AG10803 (cell line): ENCODE measurements at places on chromosomes 6 and 20.
A peak's percentile ranks its signal among the peaks of the same experiment; 100 is the strongest.

- peak; percentile 99 for DNase-seq
Measured at GRCh38 chr6:73580247-73581149, 59.7 kb upstream of the EEF1A1 start.

- DNase-seq: no peak
Measured at GRCh38 chr6:99811636-99812035, 182.4 kb downstream of the MCHR2 start.

DNA sequence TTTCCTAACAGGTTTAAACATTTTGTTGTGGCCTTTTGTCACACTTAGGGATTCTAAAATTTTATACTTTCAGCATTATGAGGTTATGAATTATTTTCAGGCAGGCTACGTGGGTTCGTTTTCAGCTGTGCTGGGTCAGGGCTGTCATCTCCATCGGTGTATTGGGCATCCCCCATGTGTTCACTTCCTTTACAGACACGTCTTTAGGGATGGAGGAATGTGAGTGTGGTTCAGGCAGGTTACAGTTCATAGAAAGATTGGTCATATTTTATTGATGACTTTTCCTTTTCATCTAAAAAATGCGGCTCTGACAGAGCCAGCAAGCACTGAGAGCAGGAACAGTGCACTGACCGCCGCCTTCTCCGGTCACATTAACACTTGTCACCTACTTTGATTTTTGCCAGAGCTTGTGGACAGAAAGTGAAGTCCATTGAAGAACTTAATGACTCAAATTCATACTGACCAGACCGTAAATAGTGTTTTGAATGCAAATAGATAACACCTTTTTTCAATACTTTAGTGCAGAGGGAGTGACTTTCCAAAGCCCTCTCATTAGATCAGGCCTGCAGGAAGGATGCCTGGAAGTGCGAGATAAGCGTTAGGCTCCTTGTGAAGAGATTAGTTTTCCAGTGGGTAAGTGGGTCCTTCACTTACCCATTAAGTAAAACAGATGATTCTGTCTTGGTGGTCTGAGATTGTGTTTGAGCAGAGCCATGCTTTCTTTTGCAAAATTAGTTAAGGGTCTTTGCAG lies 113.1 kb downstream of the TIAM2 start:
- no peak for DNase-seq

DNA sequence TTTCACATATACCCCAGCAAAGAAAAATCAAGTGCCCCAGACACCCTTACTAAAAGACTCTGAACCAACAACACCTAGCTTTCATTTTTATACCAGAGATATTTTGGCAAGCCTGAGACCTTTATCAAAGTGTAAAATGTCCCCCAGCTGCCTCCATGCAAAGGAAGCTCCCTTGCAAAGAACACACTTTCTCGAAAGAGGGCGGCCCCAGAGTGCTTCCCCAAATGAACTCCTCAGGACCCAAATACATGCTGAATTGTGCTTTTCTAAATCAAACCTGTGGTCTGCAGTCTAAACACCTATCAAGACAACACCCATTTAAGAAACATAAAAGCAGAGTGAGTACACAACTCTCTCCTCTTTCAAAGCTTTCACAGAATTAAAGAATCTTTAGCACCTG lies 490 bp downstream of the IPCEF1 start:
- DNase-seq: no peak

- no peak for DNase-seq
Measured at GRCh38 chr6:6891125-6891721, 216.5 kb upstream of the RREB1 start.

DNA sequence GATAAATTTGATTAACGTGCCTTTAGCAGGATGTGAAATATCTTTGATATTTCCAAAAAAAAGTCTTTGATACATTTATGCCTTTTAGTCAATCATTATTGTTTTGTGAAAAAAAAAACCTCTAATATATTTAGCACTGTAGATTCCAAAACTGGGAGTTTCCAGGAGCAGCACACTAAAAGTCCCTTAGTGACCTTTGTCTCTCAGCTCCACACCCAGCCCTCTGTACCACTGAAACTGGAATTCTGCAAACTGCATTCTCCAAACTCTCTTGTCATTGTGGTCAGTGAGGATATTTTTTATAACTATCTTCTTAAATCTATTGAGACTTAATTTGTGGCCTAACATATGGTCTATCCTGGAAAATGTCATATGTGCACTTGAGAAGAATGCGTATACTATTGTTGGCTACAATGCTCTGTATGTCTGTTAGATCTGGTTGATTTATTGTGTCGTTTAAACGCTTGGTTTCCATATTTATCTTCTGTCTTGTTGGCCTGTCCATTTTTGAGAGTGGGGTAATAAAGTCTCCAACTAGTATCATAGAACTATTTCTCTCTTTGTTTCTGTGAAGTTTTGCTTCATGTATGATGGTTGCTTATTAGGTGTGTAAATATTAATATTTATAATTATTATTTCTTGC lies 73.2 kb upstream of the CNKSR3 start:
- no peak for DNase-seq

- DNase-seq: no peak
Measured at GRCh38 chr6:161496941-161497340, 223.1 kb upstream of the AGPAT4 start.

- DNase-seq: no peak
Measured at GRCh38 chr6:129657483-129657882, 52.5 kb downstream of the ARHGAP18 start.
